ENCODE measurements at places on chromosomes 2 and 18.

GRCh38 chr2:11870064-11870463, 123.6 kb downstream of the LPIN1 start:
- no peak for DNase-seq

DNA sequence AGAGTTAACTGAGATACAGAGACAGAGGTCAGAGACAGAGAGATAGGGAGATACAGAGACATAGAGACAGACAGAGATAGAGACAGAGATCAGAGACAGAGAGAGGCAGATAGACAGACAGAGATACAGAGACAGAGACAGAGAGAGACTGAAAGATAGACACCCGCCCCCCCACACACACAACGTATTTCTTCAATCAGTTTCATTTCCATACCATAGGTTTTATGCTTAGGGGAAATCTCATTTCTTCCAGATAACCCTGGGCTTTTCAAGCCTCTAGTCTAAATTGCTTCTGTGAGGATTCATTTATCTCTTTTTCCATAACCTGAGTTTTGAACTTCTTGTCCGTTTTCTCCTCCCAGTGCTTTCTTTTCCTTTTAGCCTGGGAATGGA, 94.6 kb downstream of the CD8B2 start:
- DNase-seq = no peak

DNA sequence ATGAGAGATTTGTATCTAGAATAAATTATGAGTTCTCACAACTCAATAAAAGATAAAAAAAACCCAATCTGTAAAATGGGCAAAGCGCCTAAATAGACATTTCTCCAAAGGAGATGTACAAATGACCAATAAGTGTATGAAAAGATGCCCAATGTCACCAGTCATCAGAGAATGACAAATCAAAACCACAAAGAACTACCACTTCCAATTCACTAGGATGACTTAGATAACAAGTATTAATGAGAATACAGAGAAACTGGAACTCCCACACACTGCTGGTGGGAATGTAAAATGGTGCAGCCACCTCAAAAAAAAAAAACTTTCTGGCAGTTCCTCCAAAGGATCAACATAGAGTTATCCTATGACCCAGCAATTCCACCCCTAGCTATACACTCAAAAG, 17.4 kb upstream of the COL6A3 start:
- DNase-seq = no peak

DNA sequence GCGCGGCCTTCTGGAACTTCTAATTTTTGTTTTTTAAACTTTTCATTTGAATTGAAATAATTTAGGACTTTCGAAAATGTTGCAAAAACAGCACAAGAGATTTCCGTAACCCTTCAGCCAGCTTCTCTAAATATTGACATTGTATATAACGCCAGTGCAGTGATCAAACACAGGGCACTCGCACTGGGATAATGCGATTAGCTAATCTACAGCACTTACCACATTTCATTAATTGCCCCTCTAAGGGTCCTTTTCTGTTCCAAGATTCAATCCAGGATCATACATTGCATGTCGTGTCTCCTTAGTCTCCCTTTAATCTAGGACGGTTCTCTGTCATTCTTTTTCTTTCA, 343 bp upstream of the CD302 start:
- no peak for DNase-seq

GRCh38 chr2:80506563-80506962, 202.0 kb upstream of the LRRTM1 start:
- DNase-seq = no peak

GRCh38 chr2:58608146-58608545, 367.0 kb upstream of the FANCL start:
- no peak for DNase-seq

DNA sequence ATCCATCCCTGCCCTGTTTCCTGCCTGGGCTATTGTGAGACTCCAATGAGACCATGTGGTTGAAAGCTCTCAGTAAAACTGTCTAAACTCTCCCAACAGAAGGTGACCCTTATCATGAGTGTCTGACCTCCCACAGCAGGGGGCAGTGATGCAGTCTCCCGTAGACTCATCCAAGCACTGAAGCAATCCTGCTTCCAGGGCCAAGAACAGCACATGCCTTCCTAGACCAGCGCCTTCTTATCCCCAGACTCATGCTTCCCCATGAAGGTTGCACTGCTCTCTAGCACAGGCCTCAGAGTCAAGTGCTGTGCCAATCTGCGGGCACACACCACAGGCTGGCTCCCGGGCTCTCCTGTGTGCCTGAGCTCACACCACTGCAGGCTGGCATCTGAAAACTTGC, 112.3 kb downstream of the TNS1 start:
- DNase-seq = no peak

DNA sequence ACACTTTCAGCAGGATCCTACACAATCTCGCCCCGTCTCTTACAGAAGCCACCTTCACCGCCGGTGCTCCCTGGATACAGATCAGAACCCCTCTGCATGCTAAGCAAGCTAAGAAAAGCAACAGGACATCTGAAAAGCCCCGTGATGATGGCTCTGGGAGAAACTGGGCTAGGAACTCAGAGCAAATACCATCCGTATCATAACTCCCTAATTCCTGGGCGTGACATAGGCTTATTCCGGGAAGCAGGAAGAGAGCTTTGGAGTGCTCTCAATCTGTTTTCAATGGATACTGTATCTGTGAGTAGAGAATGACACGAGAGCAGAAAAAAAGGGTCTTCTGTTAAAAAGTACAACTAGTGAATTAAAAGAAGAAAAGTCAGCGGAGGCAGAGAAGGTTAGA, 121.6 kb downstream of the SPP2 start:
- DNase-seq = no peak

DNA sequence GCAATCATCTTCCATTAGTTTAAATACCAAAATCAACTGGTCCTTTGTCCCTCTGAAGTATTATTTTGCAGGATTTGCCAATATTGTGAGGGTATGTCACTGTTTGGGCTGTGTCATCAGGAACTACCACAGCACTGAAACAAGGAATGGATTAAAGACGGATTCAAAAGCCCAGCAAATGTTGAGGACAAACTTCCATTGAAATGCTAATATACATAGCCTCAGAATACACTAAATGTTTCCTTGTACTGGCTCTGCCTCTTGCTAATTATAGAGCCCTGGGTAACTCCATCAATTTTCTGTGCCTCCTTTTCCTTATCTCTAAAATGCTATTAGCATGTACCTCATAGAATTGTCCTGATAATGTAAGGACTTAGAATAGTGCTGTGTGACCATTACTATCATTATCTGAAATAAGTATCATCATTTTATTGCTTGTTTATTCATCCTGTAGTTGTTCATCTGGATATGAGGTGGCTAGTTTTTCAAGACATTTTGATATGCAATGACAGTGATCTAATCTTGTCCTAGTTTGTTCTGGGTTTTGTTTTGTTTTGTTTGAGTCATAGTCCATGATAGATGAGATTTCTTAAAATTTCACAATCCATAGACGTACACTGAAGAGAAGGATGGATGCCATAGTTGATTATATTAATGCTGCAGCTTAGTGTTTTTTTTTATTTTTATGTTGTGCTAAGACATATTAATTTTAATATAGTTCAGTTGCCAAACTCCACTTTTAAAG, 333.4 kb upstream of the KCNH7 start:
- DNase-seq = no peak

- DNase-seq = no peak
Measured at GRCh38 chr2:27262379-27263286, at the start of gene SLC30A3. SLC30A3 (minus strand) TSS chr2:27263047; CDS start chr2:27262906, 141 bp downstream.

DNA sequence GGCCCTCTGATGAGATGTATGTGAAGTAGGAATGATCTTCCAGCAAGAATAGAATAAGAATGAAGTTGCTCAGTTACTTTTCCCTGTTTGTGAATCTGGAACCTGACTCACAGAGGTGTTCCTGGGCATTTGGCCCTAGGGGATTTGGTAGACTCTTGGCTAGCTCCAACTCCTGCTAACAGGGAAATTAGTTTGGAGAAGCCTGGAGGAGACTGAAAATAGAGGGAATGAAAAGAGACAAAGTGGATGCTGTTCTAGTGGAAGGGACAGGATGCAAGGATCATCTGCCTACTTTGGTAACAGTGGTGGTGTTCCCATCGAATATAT, 19.6 kb downstream of the TMEM17 start:
- DNase-seq = no peak

DNA sequence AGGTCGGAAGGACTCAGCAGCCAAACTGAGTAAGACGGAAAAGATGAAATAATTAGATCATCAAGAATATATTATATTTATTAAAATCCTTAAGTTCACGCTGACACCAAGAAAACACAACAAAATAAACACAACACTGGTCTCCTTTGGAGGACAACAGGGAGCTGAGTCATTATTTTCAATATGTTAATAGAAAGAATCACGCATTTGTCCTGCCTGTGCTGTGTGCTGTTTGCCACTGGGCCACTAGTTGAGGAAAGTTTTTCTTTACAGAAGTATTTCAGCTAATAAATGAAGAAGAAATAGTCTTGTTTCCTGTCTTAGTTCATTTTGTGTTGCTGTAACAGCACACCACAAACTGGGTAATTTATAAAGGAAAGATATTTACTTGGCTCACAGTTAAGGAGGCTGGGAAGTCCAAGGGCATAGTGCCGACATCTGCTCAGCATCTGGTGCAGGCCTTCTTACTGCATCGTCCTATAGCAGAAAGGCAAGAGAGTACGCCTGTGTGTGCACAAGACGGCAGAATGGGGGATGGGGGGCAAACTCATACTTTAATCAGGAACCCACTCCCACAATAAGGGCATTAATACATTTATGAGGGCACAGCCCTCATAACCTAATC, 88.0 kb downstream of the TCF7L1 start:
- no peak for DNase-seq

DNA sequence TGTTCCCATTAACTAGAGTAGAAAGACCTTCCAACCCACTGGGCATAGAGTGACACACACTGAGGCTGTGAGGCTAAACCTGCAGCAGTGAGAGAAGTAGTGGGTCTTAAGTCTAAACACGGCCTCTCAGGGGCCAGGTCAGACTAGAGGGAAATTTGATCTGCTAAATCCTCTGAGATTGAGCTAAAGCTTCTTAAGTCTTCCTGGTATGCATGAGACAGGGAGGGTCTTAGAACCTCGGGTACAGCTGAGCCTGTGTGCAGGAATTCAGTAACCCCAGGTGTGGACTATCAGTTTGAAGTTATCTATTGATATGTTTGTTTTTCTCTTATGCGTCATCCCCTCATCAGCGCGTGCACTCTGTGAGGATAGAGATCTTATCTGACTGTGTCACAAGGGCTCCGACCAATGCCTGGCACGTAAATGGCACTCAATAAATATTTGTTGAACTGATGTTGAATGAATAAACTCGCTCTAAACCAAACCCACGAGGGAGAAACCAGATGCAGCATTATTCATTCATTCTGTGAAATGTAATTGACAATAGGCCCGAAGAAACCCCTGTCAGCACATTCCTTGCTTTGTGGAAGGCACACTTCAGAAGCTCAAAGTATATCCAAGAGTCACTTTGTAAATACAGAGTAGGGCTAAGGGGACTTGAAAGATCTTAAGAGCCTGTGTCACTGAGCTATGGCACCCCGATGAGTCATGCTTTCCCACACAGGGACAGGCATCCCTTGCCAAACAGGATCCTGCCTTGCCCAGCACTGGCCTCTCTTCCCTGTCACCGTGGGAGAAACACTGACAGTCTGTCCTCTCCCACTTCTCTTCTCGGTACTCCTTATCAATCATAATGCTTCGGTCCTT, 21.7 kb upstream of the RAB10 start:
- no peak for DNase-seq

DNA sequence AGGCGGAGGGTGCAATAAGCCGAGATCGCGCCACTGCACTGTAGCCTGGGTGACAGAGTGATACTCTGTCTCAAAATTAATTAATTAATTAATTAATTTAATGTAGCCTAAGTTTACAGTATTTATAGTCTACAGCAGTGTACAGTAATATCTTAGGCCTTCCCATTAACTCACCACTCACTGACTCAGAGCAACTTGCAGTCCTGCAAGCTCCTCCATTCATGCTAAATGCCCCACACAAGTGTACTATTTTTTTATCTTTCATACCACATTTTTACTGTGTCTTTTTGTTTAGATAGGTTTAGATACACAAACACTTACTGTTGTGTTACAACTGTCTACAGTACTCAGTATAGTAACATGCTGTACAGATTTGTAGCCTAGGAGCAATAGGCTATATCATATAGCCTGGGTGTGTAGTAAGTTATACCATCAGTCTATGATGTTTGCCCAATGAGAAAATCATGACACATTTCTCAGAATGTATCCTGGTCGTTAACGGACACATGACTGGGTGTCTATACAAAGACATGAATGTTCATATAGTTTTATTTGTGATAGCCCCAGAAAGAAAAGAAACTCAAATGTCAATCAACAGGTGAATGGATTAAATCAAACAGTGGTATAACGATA, 15.8 kb upstream of the RNU2-63P start:
- no peak for DNase-seq

- DNase-seq = no peak
Measured at GRCh38 chr2:132417430-132418035, 928 bp downstream of the GPR39 start.
